ENCODE measurements at places on chromosomes 11 and 22. TPM values are rescaled to one million over a fixed set of nuclear protein-coding genes. Genes with fewer than 3 reads are reported as not detected.

Gene SLC22A12
- total RNA-seq: not detected

- DNase-seq: no peak
Measured at GRCh38 chr11:6474806-6475500, 1.2 kb upstream of the TRIM3 start.

Gene SCGB1A1
- total RNA-seq: not detected

GRCh38 chr11:14179116-14179820 lies 179.7 kb downstream of the RRAS2 start:
- no peak for DNase-seq

Gene TYR
- total RNA-seq: not detected

DNA sequence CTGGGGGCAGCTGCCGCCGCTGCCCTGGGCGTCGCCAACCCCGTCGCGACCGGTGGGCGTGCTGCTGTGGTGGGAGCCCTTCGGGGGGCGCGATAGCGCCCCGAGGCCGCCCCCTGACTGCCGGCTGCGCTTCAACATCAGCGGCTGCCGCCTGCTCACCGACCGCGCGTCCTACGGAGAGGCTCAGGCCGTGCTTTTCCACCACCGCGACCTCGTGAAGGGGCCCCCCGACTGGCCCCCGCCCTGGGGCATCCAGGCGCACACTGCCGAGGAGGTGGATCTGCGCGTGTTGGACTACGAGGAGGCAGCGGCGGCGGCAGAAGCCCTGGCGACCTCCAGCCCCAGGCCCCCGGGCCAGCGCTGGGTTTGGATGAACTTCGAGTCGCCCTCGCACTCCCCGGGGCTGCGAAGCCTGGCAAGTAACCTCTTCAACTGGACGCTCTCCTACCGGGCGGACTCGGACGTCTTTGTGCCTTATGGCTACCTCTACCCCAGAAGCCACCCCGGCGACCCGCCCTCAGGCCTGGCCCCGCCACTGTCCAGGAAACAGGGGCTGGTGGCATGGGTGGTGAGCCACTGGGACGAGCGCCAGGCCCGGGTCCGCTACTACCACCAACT lies 1.0 kb downstream of the FUT4 start:
- DNase-seq: no peak

DNA sequence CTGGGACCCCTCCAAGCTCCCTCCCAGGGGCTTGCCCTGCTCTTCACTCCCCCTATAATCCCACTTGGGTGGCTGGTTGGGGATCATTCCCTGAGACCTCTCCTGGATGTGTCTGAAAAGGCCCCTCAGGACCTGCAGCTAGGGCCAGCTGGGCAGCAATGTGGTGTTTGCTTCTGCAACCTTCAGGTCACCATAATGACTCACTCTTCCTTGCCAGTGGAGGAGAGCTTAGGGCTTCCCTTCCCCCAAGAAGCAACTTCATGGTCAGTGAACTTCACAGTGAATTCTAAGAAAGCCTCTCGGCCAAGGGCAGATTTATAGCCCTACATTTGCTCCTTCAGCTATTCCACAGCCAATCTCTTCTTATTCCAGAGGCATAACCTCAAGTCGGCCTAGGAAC lies 45.1 kb upstream of the TSPAN18 start:
- DNase-seq: peak; percentile 44

GRCh38 chr11:58788355-58789023 lies 56.0 kb downstream of the GLYATL2 start:
- peak; percentile 75 for DNase-seq

DNA sequence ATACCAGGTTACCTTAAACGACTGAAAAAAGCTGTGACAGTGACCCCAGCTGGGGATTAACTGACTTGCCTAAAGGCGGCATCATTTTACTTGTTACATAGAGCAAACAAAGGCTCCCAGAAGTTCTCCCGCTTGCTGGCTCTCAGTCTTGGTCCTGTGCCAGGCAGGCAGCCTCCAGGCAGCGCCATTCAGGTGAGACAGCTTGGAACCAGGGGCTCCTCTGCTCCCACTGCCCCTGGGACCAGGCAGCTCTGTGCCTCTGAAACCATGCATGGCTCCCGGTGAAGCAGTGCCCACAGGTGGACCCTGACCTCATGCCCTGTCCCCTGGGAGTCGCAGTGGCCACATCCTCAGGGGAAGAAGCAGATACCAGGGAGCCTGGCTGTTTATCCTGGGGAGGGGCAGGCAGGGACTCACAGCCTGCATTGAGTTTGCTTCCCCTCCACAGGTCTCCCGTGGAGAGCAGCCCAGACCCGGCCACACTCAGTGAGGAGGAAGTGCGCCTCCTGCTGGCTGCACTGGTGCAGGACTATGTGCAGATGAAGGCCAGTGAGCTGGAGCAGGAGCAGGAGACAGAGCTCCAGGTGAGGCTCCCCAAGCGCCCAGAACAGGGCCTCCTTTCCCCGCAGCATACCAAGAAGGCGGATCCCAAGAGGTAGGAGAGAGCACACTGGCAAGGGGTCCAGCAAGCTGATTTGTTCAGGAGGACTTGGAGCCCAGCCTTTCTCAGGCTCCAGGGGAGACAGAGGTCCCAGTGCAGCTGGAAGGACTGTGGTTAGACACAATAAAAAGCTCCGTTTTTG lies 15.6 kb upstream of the CYP2R1 start:
- DNase-seq: no peak

Gene MAP6
- total RNA-seq: 1.1 TPM

GRCh38 chr11:77174559-77174958 lies 46.5 kb downstream of the MYO7A start:
- DNase-seq: no peak

DNA sequence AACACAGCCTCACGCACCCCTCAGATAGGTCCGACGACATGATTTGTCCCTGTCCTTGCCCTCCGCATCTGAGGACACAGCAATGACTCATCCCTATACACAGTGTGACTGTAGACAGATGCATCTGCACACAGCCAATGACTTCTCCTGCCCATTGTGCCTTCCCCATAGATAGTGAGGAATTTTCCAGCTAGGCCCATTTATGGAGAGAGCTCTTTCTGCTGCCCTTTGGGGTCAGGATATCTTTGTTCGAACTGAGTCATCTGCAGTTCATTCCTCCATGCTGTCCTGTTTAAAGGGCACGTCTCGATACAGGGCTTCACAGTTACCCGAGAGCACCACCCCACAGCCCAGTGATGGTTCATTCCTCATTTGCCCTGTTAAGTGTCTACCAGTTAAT lies 96.7 kb downstream of the LARGE1 start:
- no peak for DNase-seq

DNA sequence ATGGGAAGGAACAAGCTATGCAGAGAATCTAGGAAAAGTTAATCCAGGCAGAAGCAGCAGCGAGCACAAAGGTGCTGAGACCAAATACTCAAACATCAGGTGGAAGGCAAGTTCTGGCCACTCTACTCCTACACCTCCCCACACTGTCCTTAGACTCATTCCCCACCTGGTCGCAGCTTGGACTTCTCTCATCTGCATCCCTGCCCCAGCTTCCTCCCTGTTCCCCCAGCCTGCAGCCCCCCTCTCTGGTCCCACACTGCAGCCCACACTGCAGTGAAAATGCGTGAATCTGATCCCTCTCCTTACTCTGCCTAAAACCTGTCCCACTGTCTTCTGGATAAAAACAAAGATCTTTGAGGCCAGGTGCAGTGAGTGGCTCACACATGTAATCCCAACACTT lies 9.1 kb downstream of the TPBGL start:
- DNase-seq: no peak

- no peak for DNase-seq
Measured at GRCh38 chr11:60809691-60810090, 24.6 kb downstream of the MS4A10 start.

Gene KIRREL3
- 5.1 TPM for total RNA-seq

Gene GP1BB
- total RNA-seq: not detected

DNA sequence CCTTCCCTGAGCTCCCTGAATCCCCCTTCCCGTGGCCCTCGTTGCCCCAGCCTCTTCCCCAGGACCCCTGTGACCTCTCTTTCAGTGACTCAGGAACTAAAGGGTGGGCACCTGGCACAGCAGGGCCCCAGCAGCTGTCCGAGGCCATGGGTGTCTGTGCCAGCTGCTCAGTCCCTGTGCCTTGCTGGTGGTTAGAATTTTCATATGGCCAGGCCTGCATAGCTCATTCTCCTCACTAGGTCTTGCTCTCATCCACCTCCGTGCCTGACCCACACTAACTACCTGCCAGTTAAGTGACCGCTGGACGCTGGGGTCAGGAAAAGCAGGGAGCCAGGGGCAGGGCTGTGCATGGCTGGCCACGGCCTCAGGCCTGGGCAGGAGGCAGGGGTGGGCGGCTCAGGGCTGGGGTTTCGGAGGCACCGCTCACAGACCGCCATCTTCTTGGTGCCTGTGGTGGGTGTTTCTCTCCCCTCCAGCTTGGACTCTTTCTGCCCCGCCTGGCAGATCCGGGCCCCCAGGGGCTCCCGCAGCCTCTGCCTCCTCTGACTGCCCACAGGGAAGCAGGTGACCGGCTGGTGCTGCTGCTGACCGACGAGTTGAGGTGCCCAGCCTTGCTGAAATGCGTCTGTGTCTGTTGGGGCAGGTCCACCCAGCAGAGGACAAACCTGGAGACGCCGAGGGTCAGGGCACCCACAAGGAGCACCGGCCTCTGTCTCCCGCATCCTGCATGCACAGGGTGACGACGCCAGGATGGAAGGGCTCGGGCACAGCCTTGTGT lies 20.3 kb downstream of the MRGPRD start:
- no peak for DNase-seq

Gene SSTR3
- not detected for total RNA-seq

GRCh38 chr11:20707876-20708275 lies 38.5 kb downstream of the NELL1 start:
- DNase-seq: no peak

- DNase-seq: no peak
Measured at GRCh38 chr11:34758262-34758661, 137.4 kb downstream of the EHF start.

DNA sequence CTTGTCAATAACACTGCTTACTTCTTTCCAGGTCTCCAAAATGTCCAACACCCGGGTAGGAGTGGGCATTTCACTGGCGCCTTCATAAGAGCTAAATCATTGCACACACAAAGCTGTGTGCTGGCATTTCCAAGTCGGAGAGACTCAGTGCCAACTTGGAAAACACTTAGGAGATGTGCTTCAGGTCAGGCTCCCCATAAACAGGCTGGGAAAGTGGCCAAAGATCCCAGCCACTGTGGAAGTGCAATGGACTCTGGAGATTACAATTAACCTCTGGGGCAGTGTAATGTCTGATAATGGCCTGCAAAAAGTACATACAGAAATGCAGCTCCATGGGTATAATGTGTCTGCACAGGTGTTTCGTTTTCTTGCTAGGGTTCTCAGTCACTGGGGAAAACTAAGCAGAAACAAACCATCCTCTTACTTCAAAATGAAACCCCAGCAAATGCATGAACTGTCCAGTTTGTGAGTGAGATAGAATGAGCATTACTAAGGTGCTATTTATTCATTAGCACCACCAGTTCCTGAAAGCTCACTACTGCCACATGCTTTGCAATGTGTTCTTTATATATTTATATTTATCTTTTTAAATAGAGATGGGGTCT lies 79.0 kb downstream of the ABTB2 start:
- no peak for DNase-seq

DNA sequence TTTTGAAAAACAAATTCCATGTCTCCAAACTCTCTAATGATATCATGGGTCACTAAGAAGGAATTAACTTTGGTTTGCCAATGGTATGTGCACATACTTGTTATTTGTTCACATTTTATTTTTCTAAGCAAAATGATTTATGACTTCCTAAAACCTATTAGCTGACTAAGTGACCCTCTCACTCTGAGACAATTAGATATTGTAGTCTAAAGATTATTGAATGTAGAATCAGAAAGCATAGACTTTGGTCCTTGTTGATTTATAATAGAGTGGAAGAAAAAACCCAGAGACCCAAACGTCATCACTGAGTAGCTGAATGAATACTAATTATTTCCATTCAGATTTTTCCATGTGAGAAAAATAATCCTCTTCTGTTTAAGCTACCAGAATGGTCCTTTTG lies 243.5 kb upstream of the ANO3 start:
- DNase-seq: no peak

- no peak for DNase-seq
Measured at GRCh38 chr11:33018840-33019239, 3.2 kb downstream of the DEPDC7 start.

Gene MTCH2
- 160 TPM for total RNA-seq

- DNase-seq: no peak
Measured at GRCh38 chr11:73757598-73757997, 3.3 kb downstream of the RAB6A start.

GRCh38 chr11:102971766-102972165 lies 16.2 kb upstream of the MMP13 start:
- no peak for DNase-seq

DNA sequence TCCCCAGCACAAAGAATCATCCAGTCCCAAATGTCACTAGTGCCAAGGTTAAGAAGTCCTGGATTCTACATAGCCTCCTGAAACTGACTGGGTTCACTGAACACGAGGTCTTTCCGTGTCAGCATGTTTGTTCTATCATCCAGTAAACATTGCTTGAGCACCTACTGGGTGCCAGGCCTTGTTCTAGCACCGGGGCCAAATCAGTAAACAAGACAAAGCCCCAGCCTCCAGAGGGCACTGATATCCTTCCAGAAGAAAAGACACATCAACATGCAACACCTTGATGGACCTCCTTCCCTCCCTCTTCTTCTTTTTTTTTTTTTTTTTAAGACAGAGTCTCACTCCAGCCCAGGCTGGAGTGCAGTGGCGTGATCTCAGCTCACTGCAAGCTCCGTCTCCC lies 26.9 kb downstream of the TPST2 start:
- DNase-seq: no peak

DNA sequence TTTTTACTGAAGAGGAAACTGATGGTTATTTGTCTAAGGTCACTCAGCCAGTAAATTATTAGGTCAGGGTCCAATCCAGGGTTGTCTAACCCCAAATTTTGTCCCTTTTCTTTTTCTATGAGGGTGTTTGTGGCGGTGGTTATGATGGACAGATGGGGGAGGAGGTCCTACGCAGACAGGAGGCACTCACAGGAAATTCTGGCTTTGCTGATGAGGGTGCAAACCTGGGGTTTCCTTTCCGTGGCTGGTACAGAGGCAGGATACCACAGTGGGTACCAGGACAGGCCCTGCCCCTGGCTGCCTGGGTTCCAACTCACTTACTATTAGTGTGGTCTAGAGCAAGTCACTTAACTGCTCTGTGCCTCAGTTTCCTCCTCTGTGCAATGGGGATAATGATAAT lies 91.0 kb downstream of the RRM1 start:
- no peak for DNase-seq

DNA sequence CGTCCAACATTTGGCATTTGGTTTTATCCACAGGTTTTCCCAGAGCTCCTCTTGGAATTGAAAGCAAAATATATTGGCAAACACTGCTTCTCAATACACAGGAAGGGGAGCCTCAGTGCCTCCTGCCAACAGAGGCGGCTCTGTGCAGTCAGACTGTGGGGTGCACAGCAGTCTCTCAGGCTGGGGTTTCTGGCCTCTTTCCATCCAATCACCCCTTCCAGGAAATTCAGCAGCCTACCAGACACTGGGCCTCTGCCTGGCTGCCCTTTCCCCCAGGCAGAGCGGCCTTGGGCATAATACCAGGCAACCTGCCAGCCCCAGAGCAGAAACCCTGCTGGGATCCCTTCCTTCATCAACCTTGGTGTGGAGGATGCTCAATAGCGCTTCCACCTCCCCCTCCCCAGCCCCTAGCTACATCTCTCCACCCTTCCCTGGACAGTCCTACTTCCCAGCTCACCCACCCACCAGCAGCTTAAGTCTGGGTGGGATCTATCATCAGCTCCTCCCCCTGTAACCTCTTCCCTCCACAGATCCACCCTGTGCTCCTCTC lies 17.8 kb upstream of the RAPSN start:
- DNase-seq: no peak

Gene TEX54
- total RNA-seq: not detected

- no peak for DNase-seq
Measured at GRCh38 chr11:1640076-1640946, 10.7 kb downstream of the KRTAP5-5 start.
